ENCODE measurements at places on chromosomes 2 and 18.

- DNase-seq: no peak
These were observed 59.1 kb downstream of the NYAP2 start for GRCh38 chr2:225458431-225459117.

DNA sequence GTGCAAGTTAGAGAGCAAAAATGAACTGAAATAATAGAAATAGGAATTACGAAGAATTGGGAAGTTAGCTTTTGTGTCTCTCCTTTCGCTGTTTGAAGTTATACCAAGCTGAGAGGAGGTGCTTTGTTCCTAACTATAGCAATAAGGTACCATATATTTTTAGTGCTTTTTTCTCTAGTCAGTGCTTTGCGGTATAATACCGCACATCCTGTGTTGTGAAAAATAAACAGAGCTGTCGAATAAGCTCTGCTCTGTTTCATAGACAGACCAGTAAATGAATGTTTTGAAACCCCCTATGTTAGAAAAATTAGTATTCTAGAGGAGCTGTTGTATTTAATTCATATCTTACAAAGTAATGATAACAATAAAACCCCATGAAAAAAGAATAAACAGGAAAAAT, 130.8 kb downstream of the MAP4K4 start:
- DNase-seq: no peak

DNA sequence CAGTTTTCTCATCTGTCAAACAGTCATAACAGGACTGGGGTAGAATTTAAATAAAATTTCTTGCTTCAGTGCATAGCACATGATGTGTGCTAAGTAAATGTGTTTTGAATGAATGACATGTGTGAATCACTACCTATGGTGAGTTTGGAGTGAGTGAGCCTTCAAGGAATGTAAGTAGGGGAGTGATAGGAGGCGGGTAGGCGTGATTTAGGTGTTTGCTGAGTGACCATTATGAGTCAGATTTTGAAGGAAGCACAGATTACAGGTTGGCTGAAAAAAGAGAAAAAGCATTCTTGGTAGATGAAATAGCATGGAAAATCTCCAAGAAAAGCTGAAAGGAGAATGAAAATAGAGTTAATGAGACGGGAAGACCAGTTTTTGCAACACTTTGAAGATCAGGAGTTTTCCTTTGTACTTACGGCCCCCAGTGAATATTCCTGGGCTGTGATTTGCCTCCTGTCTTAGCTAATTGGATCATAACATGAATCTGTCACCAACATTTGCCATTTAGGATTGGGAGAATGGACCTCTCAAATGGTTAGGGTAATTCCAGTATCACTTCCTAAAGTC, 136.9 kb upstream of the GATA6 start:
- no peak for DNase-seq

DNA sequence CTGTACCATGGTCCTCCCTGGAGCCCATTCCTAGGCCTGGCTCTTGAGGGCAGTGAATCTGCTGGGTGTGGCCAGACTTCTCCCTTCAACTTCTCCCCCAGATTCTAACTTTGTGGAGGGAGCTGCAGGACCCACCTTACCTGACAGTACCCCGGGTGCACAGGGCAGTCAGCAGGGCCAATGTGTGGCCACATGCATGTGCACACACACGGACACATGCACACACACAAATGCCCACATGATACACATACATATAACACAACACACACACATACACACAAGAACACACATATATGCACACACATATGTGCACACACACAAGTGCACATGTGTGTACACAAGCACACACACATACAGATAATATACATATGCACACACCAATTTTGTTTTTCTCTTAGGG, 300.0 kb upstream of the HS6ST1 start:
- DNase-seq: no peak

GRCh38 chr2:181658444-181658843, 1.5 kb upstream of the CERKL start:
- DNase-seq: no peak

DNA sequence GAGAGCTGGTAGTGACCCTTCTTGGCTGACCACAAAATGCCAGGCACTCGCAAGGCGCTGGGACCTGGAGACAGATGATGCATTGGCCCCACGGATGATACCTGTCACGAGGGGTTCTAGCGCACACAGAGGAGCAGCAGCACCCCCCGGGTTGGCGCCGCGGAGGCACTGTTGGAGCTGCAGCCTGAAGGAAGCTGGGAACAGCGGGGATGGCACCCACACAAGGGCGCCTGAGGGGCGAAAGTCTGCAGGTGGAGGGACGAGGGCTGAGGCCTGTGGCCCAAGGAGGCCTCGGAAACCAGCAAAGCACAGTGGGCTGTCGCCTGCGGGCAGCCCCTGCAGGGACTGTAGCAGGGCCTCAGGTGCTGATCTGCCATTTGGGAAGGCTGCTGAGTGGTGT, 33.6 kb downstream of the FAM228A start:
- DNase-seq: no peak

DNA sequence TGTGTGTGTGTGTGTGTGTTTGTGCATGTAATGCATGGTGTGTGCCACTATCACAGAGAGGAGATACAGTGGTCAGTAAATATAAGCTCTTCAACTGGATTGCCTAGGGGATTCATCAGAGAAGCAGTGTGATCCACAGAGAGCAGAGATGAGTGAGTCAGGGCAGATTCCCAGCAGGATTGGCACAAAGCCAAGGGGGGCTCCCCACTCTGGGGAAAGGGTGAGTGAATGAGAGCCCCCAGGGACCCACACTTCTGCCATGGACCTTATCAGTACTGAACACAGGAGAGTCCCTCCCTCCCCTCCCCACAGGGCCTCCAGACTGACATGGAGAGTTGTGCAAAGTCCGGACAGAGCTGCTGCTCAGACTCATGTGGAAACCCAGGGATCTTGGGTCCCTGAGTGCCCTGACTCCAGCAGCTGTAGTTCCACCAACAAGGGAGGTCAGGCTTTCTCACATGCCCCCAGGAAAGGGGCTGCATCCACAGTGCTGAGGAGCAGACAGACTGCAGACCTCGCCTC, 748.8 kb downstream of the NR4A2 start:
- DNase-seq: no peak

GRCh38 chr2:95012881-95013550, 12.5 kb upstream of the MAL start:
- DNase-seq: no peak

GRCh38 chr2:11835403-11835802, 89.0 kb downstream of the LPIN1 start:
- no peak for DNase-seq

DNA sequence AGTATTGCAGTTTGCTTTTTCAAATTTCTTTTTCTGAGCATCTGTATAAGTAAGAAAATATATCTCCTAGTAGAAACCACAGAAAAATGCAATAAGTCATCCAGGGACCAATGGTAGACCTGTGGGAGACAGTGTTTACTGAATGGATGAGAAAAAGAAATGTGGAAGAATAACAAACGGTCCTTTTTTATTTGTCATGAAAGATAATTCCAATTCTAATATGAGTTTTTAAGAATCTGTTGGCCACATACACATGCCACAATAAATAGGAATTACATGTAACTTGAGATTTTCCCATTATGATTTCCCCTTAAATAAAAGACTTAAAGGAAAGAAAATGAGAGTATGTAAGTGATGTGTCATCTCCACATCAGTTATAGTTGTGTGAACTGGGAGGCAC, 107.7 kb upstream of the RAB27B start:
- DNase-seq: no peak

- no peak for DNase-seq
These were observed 107.3 kb upstream of the FZD5 start for GRCh38 chr2:207876842-207877535.

DNA sequence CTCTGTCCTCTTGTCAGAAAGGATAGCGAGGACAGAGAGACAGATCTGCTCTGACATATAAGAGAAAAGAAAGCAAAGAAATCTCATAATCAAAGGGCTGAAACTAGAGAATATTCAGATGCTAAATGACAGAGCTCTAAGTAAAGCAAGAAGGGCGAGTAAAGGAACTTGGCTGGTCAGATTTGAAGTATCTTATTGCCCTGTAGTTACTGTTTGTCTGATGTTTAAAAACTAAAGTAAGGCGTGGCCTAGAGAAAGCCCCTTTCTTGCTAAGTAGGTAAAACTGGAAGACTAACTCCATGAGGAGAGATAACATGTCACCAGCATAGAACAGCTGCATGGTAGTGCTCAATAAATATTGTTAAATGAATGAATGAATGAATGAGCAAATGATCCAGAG, 70.0 kb downstream of the CRACDL start:
- DNase-seq: no peak

GRCh38 chr2:214130114-214130513, 280.7 kb upstream of the VWC2L start:
- no peak for DNase-seq

DNA sequence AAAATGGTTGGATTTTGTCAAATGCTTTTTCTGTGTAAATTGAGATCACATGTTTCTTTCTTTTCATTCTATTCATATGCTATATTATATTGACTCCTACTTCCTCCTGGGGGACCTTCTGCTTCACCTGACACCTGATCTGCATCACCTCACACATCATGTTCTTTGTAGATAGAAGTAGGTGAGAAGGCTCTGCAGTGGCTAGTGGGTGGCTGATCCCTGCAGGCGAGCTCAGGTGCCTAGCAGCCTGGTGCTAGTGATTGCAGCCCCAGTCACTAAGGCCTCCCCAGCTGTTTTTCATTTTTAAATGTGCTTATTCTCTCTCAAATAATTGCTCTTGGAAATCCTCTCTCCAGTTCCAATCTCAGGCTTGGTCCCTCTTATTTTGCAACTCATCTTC, 33.6 kb downstream of the MC4R start:
- DNase-seq: no peak
